ENCODE measurements at places on chromosomes 12 and 14.

- DNase-seq: no peak
Observed at GRCh38 chr14:51093371-51094281, 1.3 kb downstream of the TRIM9 start.

DNA sequence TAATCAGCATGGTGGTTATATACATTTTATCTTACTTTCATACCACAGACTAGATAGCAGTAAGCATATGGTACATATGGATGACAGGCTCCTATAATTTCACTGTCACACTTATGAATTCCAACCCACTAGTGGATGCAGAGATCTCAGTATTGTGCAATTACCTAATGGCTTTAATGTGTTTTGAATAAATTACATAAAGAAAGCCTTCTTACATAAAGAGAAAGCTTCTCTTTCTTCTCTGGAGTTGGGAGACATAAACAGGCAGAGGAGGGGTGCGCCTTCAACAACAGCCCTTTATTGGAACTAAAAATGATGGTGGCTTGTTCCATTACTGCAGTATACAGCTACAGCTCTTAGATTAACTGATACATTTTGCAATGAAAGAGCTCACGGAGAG, 52.6 kb downstream of the SAV1 start:
- DNase-seq: no peak

DNA sequence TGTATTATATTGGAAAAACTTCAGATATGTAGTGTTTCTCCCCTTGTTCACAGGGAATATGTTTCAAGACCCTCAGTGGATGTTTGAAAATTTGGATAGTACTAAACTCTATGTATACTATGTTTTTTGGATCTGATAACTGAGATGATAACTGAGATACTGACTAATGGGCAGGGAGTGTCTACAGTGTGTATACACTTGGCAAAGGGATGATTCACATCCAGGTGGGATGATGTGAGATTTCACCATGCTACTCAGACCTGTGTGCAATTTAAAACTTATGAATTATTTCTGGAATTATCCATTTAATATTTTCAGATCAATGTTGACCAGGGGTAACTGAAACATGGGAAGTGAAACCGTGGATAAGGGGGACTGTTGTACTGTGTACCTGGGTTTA, 13.8 kb downstream of the RAD51B start:
- no peak for DNase-seq

GRCh38 chr14:93323600-93324174, 9.1 kb downstream of the BTBD7 start:
- no peak for DNase-seq

GRCh38 chr12:84825149-84825548, 87.5 kb downstream of the SLC6A15 start:
- no peak for DNase-seq

GRCh38 chr14:94112513-94113063, 2.1 kb downstream of the IFI27 start:
- no peak for DNase-seq

Data from AG09309 (cell line).